ENCODE measurements at places on chromosomes 3 and 15.
A peak's percentile ranks its signal among the peaks of the same experiment; 100 is the strongest.

DNA sequence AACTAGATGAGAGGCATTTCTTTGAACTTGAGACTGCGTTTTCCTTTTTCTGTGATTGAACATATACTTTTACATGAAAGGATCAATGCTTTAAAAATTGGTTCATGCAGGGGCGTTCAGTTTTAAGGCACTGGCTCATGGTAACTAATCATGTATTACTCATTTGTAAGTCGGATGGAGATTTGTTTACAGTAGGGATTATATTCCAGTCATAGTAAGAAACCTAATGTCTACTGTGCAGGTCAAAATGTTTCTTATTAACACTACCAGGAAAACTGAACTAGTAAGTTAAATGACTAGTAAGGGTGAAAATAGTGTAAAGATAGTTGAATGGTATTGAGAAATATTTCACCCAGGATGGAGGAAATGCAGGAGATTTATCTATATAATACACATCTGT is 258.8 kb upstream of the GBE1 start:
- no peak for DNase-seq

- DNase-seq = no peak
These were observed 24.1 kb downstream of the CBLB start for GRCh38 chr3:105844704-105845103.

GRCh38 chr15:41494922-41495735 is 1.5 kb downstream of the ITPKA start:
- no peak for DNase-seq

DNA sequence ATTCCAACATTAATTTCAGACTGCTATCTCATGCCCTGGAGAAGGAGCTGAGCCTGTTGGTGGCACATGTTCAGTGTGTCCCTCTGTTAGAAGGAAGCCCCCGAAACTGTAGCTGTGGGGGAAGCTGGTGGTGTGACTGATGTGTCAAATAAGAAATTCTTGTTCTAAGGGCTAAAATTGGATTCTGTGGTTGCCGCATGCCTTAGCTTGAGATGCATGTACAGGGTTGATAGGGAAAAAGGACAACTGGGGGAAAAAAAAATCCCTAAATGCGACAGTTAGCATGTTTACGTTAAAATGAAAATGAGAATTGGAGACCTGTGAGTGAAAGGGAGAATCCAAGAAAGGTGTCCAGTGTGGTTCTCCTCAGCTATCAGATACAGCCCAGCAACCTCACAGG is 58.6 kb downstream of the MED12L start:
- DNase-seq = no peak

DNA sequence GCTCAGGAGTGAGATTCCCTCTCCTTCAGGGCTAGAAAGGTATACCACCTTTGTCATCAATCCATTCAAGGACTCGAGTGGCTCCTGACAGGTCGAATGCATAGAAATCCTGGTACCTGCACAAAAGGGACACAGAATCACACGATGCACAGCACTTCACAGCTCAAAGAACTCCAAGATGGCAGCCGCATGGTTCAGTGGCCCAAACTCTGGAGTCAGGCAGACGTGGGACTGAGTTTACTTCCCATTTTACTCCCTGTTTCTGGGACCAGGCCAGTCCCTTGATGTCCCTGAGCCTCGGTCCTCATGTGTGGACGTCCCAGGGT is 536 bp downstream of the WDR73 start:
- no peak for DNase-seq

DNA sequence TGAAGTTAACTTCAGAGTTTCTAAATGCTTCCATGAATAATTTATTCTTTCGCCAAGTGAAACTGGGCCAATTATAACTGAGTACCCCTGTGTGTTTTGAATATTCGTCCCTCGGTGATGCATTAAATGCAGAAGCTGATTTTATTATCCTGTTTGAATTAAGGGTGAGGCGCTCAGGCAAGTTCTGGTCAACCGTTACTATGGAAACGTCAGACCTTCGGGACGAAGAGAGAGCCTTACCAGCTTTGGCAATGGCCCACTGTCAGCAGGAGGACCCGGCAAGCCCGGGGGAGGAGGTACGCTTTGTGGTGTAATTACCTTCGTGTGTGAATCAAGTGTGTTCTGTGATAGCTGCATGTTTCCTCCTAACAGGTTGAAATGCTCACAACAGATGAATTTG is 239.8 kb downstream of the ITPR1 start:
- DNase-seq = no peak

GRCh38 chr3:48656061-48656840 is 6.4 kb downstream of the CELSR3 start:
- DNase-seq = peak; percentile 77

DNA sequence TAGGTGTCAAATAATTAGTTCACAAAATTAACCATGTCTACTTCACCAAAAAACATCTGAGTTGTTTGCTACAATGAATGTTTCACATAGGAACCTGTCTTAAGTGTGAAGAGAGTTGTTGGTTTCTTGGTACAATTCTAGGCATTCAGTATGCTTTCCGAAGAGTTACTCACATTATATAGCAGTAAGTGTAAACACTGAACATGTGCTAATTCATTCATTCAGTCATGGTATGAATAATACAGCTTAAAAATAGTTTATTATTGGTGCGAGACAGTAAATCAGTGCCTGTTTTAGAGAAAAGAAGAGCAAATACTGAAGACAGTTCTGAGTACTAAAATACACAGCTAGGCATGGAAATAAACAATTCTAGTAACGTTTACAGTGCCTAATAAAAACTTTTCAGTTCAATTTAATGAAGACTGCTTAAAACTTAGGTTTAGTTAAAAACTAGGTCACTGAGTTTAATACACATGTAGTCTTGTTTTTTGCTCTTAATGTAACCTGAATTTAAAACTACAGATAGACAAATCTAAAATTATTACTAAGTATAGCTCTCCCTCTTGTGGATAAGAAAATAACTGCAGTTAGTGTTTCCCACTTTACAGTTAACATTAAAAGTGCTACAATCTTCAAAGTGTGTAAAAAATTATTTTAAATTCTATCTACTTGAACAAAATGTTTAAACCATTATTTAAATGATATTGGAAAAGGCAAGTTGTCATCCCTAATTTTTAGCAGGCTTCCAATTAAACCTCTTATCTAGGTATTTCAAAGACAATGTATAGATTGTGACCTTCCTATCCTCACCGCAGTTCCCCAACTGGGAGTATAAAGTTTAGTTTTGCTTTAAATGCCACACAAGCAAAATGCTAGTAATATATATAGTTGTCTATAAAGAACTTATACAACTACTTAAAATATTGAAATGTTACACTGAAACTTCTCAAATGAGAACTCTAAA is 20.1 kb upstream of the ZCWPW2 start:
- DNase-seq = no peak

DNA sequence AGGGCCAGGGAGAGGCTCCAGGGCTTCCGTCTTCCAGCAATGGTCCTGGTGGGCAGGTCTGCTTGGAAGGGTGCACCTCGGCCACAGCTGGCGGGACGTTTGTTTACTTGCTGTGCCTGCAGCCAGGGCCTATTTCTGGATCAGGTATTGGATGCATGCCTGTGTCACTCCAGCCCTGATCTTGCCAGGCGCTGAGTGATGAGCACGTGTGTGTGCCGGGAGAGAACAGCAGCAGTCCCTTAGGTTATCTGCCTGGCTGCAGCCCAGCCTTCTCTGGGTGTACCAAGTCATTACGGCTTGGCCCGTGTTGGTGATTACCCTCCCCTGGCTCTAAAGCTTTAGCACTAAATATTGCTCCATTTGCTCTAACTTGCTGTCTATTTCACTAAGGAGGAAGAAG is 14.9 kb downstream of the CCDC32 start:
- DNase-seq = no peak

DNA sequence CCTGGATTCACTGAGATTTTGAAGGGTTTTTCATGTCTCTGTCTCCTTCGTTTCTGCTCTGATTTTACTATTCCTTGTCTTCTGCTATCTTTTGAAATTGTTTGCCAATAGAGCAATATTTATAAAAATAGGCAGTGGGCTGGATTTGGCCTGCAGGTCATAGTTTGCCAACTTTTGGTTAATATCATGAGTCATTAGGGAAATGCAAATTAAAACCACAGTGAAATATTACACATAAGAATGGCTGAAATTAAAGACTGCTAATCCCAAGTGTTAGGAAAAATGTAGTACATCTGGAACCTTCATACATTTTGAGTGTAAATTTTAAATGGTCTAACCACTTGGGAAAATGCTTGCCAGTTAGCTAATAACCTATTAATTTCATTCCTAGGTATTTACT is 56.3 kb downstream of the ABI3BP start:
- DNase-seq = no peak

DNA sequence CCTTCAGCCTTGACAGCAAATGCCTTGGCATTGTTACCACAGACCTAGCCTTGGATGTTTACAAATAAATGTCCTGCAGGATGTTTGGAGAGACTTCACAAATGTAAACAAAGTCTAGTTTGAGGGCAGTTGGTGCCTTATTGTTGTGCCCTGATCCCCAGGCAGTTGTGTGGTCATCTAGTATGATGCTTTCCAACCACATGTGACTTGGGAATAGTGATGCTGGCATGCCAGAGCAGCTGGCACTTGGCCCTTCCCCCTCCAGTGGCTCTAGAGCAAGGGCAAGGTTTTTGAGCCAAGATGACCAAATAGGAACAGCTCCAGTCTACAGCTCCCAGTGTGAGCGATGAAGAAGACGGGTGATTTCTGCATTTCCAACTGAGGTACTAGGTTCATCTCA is 258.2 kb downstream of the ADAMTS17 start:
- no peak for DNase-seq

DNA sequence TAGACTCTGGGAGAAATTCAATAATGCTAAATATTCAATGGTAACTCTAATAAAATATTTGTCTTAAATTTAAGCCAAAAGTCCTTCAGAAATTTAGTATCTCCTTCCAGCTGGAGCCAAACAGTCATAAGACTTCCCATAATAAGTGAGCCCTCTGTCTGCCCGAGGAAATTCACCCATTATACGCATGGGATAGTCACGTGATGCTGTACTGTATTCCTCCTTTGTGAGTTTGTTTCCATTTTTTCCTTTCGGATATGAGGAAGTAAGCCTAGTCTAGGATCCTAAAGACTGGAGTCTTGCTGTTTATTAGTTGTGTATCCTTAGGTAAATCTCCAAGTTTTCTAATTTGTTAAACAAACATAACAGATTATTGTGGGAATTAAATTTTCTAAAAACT is 110.4 kb upstream of the PLAAT1 start:
- DNase-seq = no peak

GRCh38 chr3:16085884-16086608 is 88.4 kb upstream of the GALNT15 start:
- no peak for DNase-seq

DNA sequence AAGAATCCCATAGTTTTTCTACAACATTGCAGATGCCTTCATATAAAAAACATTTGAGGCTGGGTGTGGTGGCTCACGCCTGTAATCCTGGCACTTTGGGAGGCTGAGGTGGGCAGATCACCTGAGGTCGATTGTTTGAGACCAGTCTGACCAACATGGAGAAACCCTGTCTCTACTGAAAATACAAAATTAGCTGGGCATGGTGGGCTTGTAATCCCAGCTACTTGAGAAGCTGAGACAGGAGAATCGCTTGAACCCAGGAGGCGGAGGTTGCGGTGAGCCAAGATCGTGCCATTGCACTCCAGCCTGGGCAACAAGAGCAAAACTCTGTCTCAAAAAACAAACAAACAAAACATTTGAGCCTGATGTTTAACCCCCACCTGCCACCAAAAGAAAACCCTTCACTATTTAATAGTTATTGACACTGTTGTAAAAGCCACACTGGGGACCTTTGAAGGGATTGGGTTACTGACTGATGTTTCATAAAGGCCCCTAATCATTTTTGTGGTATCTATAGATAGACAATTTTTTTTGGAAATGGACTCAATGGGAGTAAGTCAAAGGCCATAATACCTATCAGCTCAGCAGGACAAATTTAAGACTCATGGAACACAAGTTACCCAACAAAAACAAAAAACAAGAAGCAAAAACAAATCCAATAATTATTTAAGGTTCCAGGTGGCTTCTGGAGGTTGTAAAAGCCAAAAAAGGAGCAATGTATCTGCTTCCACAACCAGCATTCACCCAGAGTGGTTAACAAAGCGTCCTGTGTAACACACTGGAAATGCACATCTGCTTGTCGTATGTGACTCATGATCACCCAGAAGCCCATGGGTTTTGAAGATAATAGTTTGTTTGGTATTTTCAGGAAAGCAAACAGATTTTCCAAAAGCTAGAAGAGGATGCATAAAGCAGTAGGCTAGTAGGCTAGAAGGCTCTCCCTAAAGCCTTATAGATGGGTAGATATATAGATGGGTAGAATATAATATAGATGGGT is 41.2 kb downstream of the CDCP1 start:
- no peak for DNase-seq

DNA sequence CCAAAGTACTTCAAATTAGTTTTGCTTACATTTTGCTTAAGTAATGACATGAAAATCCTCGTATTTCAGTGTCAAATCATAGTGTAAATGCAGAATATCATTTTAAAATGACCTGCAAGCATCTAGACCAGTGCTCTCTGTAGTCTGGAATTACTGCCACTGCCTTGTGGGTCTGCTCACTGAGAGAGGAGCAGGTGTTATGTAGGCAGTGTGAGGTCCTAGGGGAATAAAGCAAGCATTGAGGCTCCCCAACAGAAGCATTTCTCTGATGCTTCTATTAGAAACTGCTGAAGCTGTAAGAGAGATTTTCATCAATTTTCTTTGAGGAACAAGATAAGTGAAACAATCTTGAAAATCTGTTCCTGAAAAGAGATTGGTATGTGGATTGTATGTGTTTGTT is 253.2 kb downstream of the BBX start:
- no peak for DNase-seq

- no peak for DNase-seq
These were observed 9.7 kb downstream of the GP9 start for GRCh38 chr3:129070086-129070885.

GRCh38 chr15:85500060-85500708 is 119.8 kb downstream of the AKAP13 start:
- DNase-seq = no peak

DNA sequence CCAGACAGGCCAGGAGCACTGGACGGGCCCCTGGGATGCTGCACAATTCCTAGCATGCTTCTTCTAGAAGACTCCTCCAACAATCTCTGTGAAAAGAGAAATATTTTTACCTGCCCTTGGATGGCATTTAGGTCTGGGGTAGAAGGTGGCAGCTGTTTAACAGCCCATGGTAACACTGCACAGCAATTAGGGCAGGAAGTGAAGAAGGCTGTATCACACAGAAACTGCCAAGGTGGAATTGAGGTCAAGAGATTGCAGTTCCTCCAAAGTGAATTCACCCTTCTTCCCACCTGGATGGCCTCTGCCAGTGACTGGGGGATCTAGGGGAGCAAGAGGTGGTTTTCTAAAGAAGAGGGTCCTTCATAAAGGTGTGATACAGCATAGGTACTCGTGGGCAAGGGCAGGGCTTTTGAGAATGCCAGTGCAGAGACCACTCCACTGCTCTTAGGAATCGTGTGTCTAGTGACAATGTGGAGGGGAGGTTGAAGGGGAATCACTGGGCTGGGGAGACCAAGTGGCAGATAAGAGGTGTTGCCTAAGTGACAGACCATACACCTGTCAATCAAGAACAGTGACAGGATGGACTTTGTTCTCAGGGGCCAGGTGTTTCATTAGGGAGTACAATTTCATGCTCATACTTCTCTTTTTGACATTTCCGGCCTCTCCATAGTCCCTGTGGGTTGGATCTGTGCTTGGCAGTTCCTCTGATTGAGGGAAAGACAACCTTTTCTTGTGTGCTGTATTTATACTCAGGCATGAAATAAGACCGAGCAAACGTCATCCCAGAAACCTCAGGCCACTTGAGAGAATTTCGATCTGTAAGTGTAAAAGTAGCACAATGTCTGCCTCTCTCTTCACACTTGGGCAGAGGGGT is 83.5 kb upstream of the BCL6 start:
- no peak for DNase-seq

GRCh38 chr15:95603802-95604201 is 726.7 kb upstream of the NR2F2 start:
- no peak for DNase-seq

GRCh38 chr3:152335273-152335672 is 66.5 kb downstream of the MBNL1 start:
- no peak for DNase-seq
